ENCODE measurements at places on chromosomes 13 and 19. TPM values are rescaled to one million over a fixed set of nuclear protein-coding genes. Genes with fewer than 3 reads are reported as not detected.

The SOX1 gene
- not detected for polyA plus RNA-seq

The NLRP9 gene
- polyA plus RNA-seq, result not detected

The FGF22 gene
- not detected for polyA plus RNA-seq

The HRC gene
- not detected for polyA plus RNA-seq

The GJB2 gene
- not detected for polyA plus RNA-seq

The CNN1 gene
- polyA plus RNA-seq, result not detected

The FUT1 gene
- polyA plus RNA-seq, result not detected

The ARHGAP35 gene
- polyA plus RNA-seq, result 4.4 TPM

The LSM14A gene
- 154 TPM for polyA plus RNA-seq

The RASL11A gene
- 3.6 TPM for polyA plus RNA-seq

The SYCN gene
- not detected for polyA plus RNA-seq

The RNF6 gene
- 52.7 TPM for polyA plus RNA-seq

The MICU2 gene
- 53.3 TPM for polyA plus RNA-seq

The HCN2 gene
- polyA plus RNA-seq, result not detected

The B3GNT3 gene
- polyA plus RNA-seq, result not detected

The PLPPR3 gene
- polyA plus RNA-seq, result not detected

The CCDC70 gene
- not detected for polyA plus RNA-seq

The THSD8 gene
- polyA plus RNA-seq, result 6.4 TPM

The PTH2 gene
- not detected for polyA plus RNA-seq

The ZNF560 gene
- polyA plus RNA-seq, result not detected

The URAD gene
- polyA plus RNA-seq, result not detected

The IGSF23 gene
- not detected for polyA plus RNA-seq

The EBI3 gene
- polyA plus RNA-seq, result 24.2 TPM

The CD33 gene
- 0.55 TPM for polyA plus RNA-seq

The CEACAM3 gene
- not detected for polyA plus RNA-seq

The EXOC3L2 gene
- polyA plus RNA-seq, result not detected

The IZUMO2 gene
- polyA plus RNA-seq, result not detected

The PSG3 gene
- polyA plus RNA-seq, result not detected

The IFI30 gene
- polyA plus RNA-seq, result 473 TPM

The ZNF709 gene
- polyA plus RNA-seq, result 2.6 TPM

The C19orf44 gene
- polyA plus RNA-seq, result 3.6 TPM

The TMEM91 gene
- 1.8 TPM for polyA plus RNA-seq

The FXYD1 gene
- 7.1 TPM for polyA plus RNA-seq

The C19orf53 gene
- polyA plus RNA-seq, result 208 TPM

The CBLC gene
- polyA plus RNA-seq, result not detected

The UTP14C gene
- 1.9 TPM for polyA plus RNA-seq

Data from IgD-negative memory B cell (primary cell).